Esophagus squamous epithelium (tissue), 5 donors: ENCODE measurements at places on chromosomes 3 and 15.

- DNase-seq = no peak
Observed at GRCh38 chr3:17983106-17983505, 240.7 kb upstream of the TBC1D5 start.

GRCh38 chr3:150114873-150115540, 144.3 kb upstream of the PFN2 start:
- DNase-seq = no peak

- no peak for DNase-seq
Observed at GRCh38 chr3:4290272-4290893, 12.8 kb upstream of the SETMAR start.

DNA sequence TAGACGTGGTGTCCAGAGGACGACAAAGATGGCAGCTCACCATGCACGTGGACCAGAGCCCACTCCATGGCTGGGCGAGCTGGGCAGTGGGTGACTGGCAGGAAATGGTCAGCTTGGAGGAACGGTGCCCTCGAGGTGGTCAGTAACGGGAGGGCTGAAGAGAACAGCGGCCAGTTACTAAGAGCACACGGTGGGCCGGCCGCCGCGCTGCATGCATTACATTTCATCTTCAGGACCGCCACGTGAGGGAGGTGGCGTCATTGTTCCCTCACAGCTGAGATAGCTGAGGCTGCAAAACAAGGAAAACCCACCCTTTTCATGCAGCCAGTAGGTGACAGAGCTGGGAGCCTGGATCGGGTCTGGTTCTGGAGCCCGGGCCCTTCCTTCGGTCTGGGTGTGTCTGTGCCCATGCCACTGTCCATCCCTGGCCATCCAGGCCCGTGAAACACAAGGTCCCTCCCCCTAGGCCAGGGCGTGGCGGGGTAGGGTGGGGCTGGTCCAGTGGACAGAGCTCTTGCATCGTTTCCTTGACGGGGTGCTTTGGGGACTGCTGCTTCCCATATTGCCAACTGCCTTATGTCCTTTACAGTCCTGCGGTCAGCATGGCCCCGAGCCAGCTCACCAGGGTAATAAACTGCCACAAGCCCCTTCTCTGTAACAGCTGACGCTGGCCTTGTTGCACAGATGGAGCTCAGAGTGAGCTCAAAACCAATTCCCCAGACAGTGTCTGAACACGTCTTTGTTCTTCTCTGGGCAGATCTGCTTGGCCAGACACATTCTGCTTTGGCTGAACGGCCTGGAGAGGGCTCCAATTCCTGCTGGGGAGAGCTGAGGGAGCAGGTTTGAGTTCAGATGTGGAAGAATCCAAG, 51.8 kb downstream of the RGMA start:
- DNase-seq = no peak

DNA sequence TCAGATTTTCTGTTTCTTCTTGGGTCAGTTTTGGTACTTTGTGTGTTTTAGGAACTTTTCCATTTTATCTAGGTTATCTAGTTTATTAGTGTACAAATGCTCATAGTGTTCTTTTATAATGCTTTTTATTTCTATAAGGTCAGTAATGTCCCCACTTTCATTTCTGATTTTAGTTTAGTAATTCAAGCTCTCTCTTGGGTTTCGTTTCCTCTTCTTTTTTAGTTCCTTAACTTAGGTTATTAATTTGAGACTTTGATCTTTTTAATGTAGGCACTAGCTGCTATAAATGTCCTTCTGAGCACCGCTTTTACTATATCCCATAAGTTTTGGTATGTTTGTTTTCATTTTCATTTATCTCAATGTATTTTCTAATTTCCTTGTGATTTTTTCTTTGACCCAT, 27.0 kb upstream of the CD200R1L start:
- DNase-seq = no peak

DNA sequence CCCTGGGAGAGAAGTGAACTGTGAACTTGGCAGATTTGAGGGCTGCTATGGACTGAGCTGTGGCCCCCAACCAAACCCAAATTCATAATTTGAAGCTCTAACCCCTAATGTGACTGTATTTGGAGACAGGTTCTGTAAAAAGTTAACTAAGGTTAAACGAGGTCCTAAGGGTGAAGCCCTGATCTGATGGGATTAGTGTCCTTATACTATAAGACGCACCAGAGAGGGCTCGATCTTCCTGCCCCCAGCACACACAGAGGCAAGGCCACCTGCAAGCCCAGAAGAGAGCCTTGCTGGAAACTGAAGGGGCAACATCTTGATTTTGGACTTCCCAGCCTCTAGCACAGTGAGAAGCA, 34.0 kb downstream of the TKT start:
- DNase-seq = no peak

- no peak for DNase-seq
Observed at GRCh38 chr15:58380280-58380945, 51.4 kb upstream of the LIPC start.

DNA sequence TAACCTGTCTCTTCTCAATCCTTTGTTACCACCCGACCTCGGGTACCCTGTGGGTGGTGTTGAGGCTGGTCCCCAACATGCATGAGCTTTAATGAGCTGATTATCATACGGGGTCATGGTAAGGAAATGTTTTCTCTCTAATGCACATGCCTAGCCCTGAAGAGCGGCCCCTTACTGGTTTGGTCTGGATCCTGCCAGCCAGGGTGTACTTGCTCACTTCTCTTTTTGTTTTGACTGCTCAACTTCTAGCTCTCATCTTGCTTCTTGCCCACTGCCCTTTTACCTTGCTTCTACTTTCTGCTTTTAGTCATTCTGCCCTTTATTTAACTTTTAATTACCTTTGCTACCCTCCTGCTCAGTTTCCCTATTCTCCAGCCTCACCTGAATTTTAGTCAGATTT, 44.3 kb upstream of the ACAD9 start:
- DNase-seq = no peak

GRCh38 chr15:81244306-81244705, 47.6 kb downstream of the IL16 start:
- no peak for DNase-seq

- no peak for DNase-seq
Observed at GRCh38 chr3:132871956-132872355, 149.7 kb upstream of the NPHP3 start.

DNA sequence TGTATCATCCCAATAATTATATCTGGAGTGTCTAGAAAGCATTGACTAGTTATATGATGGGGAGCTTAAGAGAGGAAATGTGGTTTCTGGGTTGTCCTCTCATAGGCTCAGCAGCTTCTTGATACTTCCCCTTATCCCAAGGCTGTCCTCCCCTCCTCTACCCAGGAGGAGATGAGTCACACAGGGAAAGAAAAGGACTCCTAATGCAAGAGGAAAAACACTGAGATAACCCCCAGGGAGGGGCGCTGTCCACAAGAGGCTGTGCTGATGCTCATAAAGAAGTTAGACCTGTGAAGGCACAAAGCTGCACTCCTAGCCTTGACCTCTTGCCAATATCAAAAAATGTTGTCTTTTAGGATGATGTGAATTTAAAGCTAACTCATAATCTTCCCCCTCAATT, 28.8 kb upstream of the GYG1 start:
- no peak for DNase-seq

DNA sequence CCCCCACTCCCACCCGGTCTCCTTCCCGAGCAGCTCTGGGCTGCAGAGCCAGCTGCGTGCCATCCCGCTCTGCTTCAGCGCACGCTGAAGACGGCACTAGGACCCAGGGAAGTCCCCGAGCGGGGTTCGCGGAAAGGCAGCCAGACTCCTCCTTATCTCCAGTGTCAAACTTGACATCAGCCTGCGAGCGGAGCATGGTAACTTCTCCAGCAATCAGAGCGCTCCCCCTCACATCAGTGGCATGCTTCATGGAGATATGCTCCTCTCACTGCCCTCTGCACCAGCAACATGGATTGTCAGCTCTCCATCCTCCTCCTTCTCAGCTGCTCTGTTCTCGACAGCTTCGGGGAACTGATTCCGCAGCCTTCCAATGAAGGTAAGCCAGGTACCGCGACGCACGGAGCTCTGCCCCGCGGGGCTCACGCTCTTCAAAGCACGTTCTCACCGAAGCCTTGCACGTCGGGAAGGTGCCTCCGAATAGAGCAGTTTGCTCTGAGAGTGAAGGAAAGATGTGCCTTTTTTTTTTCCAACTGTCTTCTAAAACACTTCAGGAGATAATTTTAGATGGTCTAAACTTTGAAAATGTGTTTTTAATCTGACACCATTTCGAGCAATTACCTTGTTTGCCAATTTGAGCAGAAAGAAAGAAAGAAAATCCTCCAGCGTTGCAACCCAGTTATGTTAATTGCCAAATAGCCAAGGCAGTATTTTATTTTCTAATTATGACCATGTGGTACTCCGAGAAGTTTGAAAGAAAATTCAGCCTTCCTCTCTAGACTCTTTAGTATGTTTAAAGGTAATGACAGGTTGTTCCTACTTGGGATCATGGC, at the start of gene EPHA3:
EPHA3 (plus strand) TSS at position 161 of the 830 bp plus-strand sequence; CDS start at position 289, 128 bp downstream.
- DNase-seq = no peak

GRCh38 chr15:73957276-73957675, 31.0 kb downstream of the LOXL1 start:
- DNase-seq = no peak

- DNase-seq = no peak
Observed at GRCh38 chr3:113185194-113185835, 26.0 kb upstream of the BOC start.

- no peak for DNase-seq
Observed at GRCh38 chr15:95400428-95400827, 930.1 kb upstream of the NR2F2 start.

- no peak for DNase-seq
Observed at GRCh38 chr15:55319537-55320237, 665 bp downstream of the PIGB start.

DNA sequence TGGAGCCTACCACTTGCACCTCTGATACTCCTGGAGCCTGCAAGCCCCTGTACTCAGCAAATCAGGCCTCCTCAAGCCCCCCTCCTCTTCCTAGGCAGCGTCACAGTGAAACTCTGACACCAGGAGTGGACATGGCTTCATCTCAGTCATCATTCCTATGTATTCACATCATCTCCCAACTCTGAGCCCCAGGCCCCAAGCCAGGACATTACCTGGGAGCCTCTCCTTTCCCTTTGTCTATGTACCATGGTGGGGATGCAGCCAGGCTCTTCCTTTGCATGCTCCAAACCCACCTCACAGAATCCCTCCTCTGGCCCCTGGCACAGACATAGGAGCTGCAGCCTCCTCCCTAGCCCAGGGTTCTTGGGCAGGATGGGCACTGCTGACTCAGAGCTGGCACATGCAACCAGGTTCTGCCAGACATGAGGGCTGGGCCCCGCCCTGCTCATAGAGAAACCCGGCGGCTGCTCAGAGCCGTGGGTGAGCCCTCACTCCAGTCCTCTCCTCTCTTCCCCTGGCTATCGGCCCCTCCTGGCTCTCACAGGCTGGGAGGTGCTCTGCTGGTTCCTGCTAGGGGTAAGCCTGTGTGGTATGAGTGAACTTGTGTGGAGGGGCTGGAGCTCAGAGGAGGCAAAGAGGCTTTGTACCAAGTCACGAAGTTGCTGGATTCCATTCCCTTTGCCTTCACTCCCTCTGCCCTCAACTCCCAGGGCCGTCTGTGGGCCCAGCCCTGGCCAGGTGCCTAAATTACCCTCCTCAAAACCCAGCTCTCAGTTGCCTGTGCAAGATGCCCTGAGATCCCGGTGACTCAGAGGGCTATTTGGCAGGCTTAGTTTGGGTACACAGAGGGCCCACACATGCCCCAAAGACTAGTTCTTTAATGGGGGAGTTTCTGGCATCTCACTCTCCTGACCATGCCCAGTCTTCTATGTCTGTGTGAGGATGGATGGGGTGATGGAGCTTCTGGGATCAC, 1.9 kb upstream of the PLCD1 start:
- DNase-seq = no peak

DNA sequence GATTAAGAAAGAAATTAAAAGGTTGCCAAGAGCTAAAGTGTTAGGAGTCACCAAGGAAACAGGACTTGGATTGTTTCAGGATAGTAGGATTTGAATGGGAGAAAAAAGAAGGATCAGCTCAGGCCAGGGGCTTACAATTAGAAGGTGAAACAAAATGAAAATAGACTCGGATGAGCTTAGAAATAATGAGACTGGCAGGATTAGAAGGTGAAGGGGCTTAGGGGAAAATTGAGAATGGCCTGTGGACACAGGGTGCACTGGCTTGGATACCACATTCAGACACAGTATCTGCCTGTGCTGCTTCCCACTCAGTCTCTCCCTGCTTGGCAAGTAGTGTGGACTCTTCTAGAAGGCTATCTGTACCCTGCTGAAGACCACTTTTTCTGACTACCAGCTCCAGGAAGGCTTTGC, 206.1 kb upstream of the ATP10A start:
- no peak for DNase-seq

GRCh38 chr3:43632269-43632733, 10.5 kb upstream of the ANO10 start:
- no peak for DNase-seq

GRCh38 chr15:25790000-25790660, 73.0 kb downstream of the ATP10A start:
- DNase-seq = no peak

- DNase-seq = no peak
Observed at GRCh38 chr3:99789011-99789721, 28.5 kb upstream of the CMSS1 start.

DNA sequence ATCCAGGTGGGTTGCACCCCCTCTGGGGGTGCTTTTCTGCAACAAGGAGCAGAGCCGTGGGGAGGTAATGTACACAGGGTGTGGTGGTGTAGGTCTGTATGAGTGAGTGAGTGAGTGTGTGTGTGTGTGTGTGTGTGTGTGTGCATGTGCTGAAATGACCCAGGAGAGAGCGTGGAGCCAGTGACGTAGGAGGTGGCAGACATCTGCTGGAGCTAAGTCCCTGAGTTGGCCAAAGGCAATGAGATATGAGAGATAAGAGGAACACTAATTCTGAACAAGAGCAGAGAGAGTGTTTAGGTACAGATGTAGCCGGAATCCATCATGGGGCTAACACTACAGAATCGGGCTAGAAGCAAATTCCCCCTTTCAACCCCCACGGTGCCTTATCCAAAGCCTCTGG, 27.6 kb downstream of the BDH1 start:
- no peak for DNase-seq

DNA sequence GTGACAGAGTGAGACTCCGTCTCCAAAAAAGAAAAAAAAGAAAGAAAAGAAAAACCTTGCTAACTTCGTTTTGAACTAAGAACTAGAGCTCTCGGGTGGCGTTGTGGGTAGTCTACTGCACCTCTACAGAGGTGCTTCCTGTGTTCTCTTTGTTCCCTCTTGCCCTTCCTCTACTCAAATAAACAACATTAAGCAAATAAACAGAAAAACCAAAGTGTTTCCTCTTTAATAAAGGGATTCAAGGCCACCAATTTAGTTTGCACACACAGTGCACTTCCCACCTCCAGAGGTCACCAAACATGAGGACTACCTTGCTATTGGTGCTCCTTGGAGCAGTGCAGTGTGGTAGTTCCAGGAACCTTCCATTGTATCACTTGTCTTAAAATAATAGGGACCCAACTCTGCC, 354.2 kb upstream of the TBL1XR1 start:
- no peak for DNase-seq

GRCh38 chr3:24495326-24495994, 810 bp upstream of the THRB start:
- no peak for DNase-seq

DNA sequence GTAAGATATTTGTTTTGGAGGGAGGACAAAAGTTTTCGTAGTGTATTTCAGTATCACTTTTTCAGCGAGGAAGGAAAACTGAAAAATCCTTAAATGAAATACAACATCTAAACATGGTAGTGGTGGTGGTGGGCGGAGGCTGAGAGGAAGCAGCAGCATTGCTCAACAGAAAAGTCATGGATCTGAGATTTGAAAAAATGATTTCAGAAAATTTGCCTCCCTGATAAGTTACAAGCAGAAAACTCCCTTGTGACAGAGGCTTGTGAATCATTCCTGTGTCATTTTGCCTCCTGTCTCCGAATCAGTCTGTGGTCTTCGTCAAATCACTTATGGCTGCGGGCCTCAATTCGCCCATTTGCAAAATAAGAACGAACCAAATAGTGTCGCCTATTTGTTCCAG, 965 bp upstream of the CRBN start:
- no peak for DNase-seq
